T-helper 1 cell (primary cell): ENCODE measurements at places on chromosomes 16 and 17.
A peak's percentile ranks its signal among the peaks of the same experiment; 100 is the strongest.

- no peak for DNase-seq
Measured at GRCh38 chr16:13479549-13479948, 440.4 kb upstream of the ERCC4 start.

- no peak for DNase-seq
Measured at GRCh38 chr16:26133416-26134093, 441.8 kb downstream of the HS3ST4 start.

DNA sequence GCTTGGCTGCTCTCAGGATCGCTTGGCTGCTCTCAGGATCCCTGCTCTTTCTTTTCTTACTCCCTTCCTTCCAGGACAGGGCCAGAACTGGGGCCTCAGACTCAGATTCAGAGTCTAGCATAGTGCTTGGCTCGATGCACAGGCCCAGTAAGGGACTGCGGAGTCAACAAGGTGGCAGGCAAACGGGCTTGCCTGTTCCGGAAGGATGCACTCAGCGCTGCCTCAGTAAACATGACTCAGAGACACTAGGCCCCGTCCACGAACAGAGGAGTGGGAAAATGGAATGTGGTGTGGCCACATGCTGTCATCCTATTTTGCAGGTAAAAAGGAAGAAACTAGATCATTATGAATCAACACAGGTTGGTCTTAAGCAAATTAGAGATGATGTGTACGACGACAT is 9.8 kb downstream of the SPHK1 start:
- DNase-seq, result no peak

GRCh38 chr17:56440419-56440818 is 153.1 kb upstream of the NOG start:
- DNase-seq, result no peak

GRCh38 chr17:69669441-69670178 is 255.1 kb downstream of the MAP2K6 start:
- DNase-seq, result no peak

- peak; percentile 68 for DNase-seq
Measured at GRCh38 chr17:27879987-27880608, 13.1 kb downstream of the LYRM9 start.

DNA sequence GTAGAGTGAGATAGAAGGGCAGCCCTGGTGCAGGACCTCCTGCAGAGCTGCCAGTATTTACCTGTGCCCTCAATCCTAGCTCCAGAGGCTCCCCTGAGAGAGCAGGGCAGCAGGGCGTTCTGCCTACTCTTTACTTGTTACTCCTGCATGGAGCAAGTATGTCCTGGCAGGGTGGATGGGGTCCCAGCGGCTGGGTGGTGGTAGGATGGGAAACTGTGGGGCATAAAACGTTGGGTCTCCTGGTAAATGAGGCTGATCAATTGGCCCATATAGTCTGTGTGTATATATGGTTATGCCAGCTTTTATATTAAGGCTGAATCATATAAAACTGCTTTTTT is 192.0 kb downstream of the NTN1 start:
- no peak for DNase-seq
